ENCODE measurements at places on chromosomes 5 and 9.

DNA sequence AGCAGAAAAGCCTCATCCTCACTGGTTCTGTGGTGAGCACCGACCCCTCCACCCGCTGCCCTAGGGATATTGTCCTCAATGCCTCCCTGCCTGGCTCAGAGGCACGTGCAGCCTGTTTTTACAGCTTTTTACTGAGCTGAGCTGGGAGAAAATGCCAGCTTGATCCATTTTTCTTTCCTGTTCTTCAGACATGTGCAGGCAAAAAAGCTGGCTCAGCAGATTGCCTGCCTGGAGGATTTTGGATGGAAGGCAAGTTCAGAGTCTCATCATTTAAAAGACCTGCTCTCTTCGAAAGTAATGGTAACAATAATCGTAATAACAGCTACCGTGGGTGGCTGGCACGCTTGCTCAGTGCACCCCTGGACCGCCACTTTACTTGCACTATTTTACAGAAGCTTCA, 135.0 kb upstream of the SMIM23 start:
- no peak for DNase-seq

GRCh38 chr9:6224393-6225154, 9.0 kb downstream of the IL33 start:
- no peak for DNase-seq

DNA sequence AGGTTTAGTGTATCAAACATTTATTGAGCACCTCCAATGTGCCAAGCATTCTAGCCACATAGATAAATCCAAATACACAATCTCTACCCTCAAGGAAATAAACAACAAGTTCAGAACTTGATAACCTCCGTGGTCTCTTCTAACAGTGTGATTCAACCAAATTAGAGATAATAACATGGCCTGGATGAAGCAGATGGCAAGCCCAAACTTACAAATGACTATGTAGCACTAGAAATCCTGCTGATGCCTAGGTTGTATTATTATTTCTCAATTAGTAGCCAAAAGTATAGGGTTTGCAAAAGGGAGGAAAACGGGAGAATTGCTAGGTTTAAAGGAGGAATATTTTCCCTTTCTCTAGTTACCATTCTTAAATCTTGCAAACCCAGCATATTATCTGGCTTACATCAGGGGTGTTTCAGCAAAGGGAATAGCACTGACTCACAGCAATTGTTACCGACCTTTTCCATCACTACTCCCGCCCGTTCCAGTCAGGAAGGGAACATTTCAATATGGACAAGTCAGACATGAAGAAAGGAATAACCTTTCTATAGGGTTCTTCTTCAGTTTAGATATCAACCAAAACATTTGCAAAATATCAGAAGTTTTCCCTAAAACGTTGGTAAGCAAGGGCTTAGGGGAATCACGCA, 2.3 kb downstream of the DPYSL3 start:
- no peak for DNase-seq

GRCh38 chr5:140109018-140109758, 4.7 kb upstream of the PURA start:
- no peak for DNase-seq

GRCh38 chr5:78778538-78778937, 130.0 kb upstream of the LHFPL2 start:
- DNase-seq, result no peak

DNA sequence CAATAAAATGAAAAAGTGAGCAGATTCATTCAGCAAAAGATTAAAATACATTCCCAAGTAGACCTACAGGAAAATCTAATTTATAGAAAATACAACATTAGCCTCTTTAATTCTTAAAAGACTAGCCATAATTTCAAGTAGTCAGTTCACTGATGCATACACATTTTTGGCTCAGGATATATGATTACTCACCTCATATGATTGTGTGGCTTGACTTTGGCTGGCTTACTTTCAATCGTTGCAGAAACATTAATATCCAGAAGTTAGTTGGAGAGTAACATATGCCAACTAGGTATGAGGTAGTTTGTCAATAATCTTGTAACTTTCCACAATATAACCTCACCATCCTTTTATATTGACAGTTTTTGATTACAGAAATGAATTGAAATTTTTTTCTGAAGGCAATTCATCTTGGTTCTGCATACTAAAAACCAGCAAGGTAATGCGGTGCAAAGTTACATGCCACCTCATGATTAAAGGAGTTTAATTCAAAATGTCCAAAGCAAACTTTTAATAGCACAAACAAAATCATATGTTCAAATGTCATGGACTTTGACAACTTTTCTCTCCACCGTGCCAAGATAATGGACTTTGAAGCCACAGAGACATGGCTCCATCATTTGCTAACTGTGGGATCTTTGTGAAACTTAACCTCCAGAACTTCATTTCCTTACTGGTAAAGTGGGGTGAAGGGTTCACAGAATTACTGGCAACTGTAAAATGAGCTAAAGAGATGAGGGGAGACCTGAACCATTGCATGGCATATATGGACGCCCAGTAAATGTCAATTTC, 76.6 kb upstream of the PAM start:
- no peak for DNase-seq

GRCh38 chr9:83986765-83987401, 6.3 kb downstream of the RMI1 start:
- DNase-seq, result no peak

GRCh38 chr9:27124151-27124550, 15.1 kb downstream of the TEK start:
- DNase-seq, result no peak

GRCh38 chr9:28539434-28540070, 966.3 kb upstream of the C9orf72 start:
- DNase-seq, result no peak

DNA sequence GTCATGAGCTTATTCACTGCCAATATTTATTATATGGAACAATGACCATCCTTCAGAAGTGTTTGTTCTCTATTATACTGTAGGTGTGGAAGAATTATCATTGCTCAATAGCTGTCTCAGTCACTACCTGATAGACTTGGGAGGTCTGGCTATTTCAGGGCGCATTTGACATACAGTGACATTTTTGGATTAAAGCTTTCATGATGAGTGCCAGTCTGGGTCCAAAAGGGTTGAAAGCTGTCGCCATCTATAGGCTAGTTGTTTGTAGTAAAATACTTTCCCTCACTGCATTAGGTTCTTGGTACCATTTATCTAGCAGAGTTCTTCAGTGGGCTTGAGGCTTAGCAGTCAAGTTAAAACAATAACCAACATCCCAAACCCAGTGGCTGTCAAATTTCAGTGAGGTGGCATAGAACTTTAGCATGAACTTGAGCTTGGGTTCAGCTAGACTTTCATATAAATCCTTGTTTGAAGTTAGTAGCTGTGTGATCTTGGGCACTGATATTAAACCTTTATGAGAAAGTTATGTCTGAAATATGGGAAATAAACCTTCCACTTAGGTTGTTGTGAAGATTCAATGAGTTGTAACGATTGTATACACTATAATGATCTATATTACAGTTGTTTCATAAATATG, 110.5 kb upstream of the CDKN2B start:
- no peak for DNase-seq

DNA sequence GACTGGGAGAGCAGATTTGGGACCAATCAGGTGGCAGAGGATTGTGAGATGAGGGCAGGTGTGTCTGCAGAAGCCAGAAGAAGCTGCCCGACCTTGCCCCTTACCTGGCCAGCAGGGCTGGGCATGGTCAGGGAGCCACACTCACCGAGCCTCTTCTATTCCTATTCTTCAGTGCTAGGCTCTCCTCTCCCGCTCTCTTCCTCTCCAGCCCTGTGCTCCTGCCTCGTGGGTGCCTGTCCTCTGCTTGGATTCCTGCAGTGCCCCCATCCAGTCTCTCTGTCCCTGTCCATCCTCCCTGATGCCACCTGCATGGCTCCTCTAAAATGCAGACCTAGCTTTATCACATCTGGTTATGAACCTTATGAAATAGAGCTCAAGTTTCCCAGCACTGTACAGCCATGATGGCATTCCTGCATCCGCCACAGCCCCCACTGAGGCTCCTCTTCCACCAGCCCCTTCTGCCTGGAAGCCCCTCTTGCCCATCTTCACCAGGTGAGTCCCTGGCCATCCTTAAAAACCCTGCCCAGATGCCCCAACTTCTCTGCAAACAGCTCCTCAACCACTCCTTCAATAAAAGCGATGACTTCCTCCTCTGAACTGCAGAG, 8.2 kb downstream of the UBE2QL1 start:
- DNase-seq, result no peak
